ENCODE measurements at places on chromosomes 16 and 17.
A peak's percentile ranks its signal among the peaks of the same experiment; 100 is the strongest.

DNA sequence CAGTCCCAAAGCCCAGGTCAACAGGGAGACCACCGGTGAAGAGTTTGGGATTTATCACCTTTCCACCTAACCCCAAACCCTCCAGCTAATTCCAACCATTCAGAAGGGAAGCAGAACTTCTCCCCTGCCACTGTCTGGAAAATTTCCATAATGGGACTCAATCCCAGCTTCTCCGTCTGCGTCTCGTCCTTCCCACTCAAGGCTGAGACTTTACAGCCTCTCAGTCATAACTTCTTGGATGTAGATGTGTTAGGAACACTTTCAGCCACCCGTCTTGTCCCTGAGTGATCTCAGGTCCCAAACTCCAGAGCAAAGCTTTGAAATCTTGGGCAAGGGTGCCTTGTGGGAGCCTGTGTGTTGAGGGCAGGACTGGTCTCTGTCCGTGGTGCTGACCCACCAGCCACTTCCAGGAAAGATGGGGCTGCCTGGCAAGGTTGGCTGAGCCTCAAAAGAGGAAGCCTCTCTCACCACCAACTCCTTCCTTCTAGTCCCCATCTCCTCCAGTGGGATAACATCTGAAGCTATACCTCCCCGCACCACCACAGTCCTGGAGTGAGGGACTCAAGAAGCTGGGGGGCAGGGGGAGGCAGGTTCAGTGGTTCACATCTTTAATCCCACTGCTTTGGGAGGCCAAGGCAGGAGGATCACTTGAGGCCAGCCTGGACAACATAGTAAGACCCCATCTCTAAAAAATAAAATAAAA lies 9.3 kb downstream of the GAS2L2 start:
- DNase-seq: no peak

DNA sequence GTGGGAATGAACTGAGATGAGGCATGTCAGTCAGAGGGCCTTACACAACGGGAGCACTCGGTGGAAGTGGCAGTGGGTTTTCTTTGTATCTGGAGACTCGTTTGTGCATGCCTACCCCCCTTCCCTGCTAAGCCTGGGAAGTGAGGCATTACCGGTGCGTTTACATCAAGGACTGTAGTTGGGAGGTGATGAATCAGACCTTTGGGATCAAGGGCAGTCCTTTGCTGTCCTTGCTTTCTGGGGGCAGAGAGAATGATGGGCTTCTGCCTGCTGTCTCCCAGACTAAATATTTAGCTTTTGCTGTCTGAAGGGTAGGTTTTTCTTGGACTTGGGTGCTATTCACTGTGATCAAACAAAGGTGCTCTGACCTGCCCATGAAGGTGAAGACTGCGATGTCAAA lies 83.0 kb downstream of the WWP2 start:
- no peak for DNase-seq

GRCh38 chr16:23279721-23280153 lies 22.4 kb upstream of the SCNN1B start:
- peak; percentile 99 for DNase-seq

- DNase-seq: no peak
Measured at GRCh38 chr17:60165223-60165622, 15.4 kb downstream of the CA4 start.

DNA sequence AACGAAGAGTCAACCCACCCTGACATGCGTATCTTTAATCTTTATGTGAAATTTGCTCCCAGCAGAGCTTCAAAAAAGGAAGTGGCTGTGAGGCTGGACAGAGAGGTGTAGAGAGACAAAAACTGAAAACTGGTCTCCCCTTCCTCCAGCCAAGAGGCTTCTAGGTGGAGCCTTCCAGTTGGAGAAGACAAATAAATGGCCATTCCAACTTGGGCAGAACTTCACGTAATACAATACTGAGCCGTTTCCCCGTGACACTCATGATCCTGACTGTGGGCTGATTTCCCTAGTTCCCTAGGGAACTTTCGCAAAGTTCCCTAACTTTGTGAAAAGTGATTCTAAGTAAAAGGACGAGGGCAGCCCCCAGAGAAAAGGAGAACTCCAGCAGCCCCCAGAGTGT lies 78.8 kb downstream of the ZFHX3 start:
- DNase-seq: no peak

DNA sequence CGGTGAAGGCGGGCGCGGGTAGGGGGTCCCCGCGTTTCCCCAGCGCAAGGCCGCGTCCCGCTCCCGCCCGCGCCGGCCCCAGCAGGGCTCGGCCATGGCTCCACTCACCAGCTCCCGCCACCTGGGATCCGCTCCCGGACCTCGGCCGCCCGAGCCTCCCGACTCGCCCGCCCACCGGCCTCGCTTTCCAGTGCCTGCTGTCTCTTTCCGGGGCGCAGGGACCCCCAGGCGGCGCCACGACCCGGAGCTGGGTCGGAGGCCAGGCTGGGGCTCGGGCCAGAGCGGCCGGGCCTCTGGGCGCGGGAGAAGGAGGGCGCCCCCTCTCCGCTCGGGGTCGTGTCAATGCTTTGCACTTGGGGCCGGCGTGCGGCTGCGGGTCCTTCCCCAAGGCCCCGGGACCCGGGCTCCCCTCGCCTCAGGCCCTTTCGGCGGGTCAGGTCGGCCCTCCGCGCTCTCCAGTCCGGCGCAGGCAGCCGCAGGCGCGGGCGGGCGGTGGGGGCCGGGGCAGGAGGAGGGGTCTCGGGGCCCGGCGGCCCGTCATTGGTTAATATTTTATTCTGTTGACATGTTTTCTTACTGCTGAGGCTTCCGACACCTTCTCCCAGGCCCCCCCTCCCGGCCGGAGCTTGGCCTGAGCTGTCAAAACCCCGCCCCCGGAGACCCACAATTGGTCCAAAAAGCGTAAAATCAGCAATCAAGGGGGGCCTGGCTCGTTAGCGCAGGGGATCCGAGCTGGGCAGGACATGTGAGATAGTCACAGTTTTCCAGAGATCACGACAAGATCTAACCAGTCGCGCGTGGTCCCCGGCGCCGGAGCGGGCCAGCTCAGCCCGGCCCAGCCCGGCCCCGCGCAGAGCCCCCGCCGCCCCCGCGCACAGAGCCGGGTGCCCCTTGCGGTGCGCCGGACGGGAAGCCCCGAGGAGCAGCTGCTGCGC lies at the start of gene TBX2:
TSS of gene TBX2 (plus strand) at position 713 of the 935 bp plus-strand sequence. CDS start 334 bp downstream, outside the sequence.
- peak; percentile 16 for DNase-seq

DNA sequence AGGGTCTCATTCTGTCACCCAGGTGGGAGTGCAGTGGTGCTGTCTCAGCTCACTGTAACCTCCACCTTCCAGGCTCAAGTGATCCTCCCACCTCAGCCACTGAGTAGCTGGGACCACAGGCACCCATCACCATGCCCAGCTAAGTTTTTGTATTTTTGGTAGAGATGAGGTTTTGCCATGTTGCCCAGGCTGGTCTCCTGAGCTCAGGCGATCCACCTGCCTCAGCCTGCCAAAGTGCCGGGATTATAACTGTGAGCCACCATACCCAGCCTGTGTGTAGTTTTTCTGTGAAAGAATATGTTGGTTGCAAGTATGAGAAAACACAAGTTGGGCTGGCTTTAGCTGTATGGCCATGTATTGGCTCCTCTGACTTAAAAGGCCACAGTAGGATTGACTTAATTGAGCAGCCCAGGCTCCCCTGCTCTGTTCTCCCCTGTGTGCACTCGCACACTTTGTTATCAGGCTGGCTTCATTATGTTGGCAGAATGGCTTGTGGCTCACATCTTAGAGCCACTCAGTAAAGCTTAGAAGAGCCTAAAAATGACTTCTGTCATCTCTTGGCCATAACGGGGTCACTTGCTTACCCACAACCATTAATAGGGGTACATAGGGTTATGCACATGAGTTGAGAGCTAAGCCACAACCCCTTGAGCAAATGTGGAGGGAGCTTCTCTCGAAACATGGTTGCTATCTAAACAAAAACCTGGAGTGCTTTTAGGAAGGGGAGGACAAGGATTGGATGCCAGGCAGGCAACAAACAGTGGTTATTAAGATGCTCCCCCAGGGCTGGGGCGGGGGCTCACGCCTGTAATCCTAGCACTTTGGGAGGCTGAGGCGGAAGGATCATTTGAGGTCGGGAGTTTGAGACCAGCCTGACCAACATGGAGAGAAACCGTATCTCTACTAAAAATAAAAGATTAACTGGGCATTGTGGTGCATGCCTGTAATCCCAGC lies 6.1 kb downstream of the HAPSTR1 start:
- no peak for DNase-seq

- DNase-seq: no peak
Measured at GRCh38 chr17:8791910-8792270, 7.3 kb downstream of the MFSD6L start.

DNA sequence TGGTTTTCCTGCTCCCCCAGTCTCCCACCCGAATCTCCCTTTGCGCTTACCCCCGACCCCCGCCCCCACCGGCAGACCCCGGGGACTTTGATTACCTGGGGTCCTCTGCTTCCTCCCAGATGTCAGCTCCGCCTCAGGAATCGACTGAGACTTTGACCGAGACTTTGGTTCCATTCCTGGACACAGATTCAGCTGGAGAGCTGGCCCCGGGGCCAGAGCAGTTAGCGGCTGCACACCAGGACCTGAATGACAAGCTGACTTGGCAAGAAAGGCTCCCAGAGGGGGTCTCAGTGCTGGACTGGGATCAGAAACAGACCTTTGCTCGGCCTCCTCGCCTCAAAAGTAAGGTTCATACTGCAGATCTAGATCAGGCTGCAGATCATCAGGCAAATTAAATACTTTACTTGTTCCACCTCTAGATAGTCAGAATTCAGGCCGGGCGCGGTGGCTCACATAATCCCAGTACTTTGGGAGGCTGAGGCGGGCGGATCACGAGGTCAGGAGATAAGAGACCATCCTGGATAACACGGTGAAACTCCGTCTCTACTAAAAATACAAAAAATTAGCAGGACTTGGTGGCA lies 60.3 kb upstream of the FBXO47 start:
- no peak for DNase-seq

GRCh38 chr16:68436581-68436980 lies 11.7 kb downstream of the SMPD3 start:
- DNase-seq: no peak

GRCh38 chr16:49675413-49675812 lies 180.5 kb downstream of the ZNF423 start:
- peak; percentile 68 for DNase-seq

DNA sequence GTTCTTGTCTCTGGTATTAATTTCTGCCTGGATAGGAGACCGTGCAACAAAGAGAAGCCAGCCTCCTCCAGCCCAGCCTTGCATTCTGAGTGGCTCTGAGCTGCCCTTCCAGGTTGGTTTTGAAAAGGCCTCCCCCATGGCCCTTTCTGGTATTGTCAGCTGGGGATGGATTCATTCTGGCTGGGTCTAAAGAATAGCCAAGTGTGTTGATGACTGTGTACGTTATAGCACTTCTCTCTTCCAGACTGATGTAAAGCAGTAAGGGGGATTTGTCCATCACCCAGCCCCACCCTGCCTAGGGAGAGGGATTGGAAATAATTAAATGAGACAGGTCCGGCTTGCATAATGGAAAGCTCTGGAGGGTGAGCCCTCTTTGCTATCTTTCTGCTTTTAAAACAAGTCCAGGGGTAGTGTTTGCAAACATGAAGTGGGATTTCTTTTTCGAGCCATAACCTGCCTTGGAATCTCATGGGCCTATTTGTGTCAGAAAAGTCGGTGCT lies 146.4 kb downstream of the MSI2 start:
- DNase-seq: no peak

- DNase-seq: no peak
Measured at GRCh38 chr17:39229274-39229913, 3.6 kb upstream of the STAC2 start.

- peak; percentile 48 for DNase-seq
Measured at GRCh38 chr17:76585649-76586593, at the start of gene ST6GALNAC2. TSS of gene ST6GALNAC2 (minus strand) at chr17:76585860. CDS start at chr17:76585808, 52 bp downstream.

GRCh38 chr17:42409523-42410318 lies 13.3 kb downstream of the CAVIN1 start:
- DNase-seq: no peak
